ENCODE measurements at places on chromosomes 3 and 15.

DNA sequence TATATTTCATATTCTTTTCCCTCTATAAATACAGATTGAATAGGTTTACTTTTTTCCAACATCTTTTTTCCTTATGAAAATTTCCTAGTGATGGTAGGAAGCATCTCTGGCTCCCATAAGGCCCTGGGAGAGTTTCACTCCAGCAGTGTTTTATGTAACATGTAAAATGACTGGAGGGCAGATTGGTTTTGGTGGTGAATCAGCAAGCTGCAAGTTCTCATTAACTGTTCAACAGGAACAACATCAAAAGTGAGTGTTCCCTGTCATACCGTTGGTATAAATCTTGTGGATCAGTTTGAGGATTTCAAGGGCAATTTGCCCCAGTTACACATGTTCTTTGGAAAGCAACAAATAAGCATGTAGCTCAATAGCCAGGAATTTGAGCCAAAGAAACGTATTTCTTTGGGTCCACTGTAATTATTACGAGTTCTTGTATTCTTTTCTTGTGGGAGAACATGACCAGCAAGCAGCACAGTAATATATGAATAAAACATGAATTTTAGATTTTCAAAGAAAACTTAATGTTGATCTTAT is 345.7 kb downstream of the SV2B start:
- no peak for DNase-seq

GRCh38 chr3:13896473-13897154 is 16.7 kb upstream of the WNT7A start:
- no peak for DNase-seq

GRCh38 chr3:47870156-47870555 is 67.2 kb downstream of the DHX30 start:
- DNase-seq = no peak

- no peak for DNase-seq
Measured at GRCh38 chr3:17741621-17742101, 770 bp downstream of the TBC1D5 start.

GRCh38 chr3:46491089-46492070 is 6.4 kb upstream of the RTP3 start:
- DNase-seq = no peak
